GM12892 (cell line): ENCODE measurements at places on chromosomes 1 and 21.

- DNase-seq, result no peak
These were observed 155.1 kb downstream of the IGSF21 start for GRCh38 chr1:18262726-18263125.

- no peak for DNase-seq
These were observed 87.1 kb upstream of the IPO9 start for GRCh38 chr1:201741763-201742342.

DNA sequence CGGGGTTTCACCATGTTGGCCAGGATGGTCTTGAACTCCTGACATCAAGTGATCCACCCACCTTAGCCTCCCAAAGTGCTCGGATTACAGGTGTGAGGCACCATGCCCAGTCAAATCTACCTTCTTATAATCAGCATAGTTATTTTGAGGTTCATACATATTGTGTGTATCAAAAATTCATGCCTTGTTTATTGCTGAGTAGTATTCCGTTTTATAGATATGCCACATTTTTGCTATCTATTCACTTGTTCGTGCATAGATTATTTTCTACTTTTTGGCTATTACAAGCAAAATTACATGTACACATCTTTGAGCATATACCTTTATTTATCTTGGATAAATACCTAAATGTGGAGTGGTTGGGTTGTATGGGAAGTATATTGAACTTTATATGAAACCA lies 344.9 kb downstream of the CAMTA1 start:
- DNase-seq, result no peak

DNA sequence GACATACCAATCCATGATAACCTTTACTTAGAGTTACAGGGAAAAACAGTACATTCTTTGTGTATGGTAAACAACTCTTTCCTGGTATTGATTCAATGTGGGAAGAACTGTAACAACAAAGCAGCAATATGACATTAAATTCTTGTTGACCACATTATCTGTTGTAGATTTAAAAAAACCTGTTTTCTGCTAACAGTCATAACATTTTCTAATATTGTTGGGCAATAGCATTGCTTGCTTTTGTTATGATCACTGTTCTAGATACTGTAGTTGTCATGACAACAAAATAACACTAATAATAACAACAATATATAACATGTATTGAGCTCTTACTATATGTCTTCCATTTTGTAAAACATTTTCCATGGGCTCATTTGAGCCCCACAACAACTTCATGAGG lies 54.2 kb downstream of the PDE4B start:
- DNase-seq, result no peak

DNA sequence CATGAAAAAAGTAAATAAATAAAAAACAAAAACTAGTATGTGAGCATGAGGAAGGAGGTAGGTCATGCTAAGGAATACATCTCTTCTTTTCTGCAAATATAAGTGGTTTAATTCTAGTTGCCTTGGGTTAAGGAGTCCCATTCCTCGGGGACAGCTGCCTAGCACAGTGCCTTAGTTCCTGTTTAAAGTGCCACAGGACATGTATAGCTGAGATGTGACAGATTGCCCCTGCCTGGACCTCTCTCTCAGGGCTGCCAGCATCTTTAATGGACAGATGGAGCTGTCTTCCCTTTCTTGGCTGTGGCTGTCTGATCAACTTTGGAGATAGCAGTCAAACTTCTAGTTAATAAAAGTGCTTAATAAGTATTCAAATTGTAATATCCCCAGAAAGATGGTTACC lies 50.0 kb downstream of the TSEN15 start:
- DNase-seq, result no peak

DNA sequence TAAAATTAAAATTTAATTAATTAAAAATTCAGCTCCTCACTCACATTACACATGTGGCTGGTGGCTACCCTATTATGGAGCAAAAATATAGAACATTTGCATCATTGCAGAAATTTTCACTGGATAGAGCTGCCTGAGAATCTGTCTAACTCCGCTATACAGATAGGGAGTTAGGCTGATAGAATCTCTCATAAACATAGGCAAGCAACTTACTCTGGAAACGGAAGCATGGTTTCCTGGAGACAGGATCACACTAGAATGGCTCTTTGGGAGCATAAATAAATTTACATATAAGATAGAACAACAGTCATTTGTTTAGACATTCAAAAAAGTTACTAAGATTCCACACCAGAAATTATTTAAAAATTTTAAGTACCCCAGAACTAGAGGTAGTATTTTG lies 12.2 kb upstream of the LAMC2 start:
- no peak for DNase-seq

- no peak for DNase-seq
These were observed 5.3 kb downstream of the HPCA start for GRCh38 chr1:32891630-32892029.

DNA sequence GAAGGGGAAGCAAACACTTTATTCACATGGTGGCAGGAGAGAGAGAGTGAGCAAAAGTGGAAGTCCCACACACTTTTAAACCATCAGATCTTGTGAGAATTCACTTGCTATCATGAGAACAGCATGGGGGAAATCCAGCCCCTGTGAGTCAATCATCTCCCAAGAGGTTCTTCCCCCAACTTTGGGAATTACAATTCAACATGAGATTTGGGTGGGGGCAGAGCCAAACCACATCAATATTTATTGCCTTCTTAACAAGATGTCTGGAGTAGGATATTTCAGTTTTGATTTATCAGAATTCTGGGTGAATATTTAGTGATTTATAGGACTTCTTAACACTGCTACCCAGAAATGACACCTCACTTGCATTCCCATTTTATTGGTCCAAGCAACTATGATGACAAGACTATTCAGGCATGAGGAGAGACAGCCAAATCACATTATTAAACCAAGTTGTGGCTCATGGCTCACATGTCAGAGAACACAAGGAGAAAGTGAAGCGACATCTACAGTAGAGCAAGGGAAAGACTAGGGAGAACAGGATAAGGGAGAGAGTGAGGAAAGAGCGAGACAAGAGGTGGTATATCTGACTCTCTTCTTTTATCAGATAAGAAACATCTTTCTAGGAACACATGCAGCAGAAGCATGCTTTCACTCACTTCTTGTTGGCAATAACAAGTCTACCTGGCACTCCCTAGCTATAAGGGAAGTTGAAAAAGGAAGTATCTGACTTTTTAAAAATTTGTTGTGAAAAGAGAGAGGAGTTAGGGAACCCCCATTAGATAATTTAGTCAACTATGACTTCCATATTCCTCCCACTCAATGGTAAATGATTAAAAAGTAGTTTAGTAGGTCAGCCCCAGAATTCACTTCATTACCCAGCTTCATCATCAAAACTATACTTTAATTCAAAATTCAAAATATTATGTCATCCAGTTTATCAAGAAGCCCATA lies 36.6 kb upstream of the PTPRC start:
- no peak for DNase-seq
